Osteoblast (primary cell): ENCODE measurements at places on chromosomes 7 and 10.

DNA sequence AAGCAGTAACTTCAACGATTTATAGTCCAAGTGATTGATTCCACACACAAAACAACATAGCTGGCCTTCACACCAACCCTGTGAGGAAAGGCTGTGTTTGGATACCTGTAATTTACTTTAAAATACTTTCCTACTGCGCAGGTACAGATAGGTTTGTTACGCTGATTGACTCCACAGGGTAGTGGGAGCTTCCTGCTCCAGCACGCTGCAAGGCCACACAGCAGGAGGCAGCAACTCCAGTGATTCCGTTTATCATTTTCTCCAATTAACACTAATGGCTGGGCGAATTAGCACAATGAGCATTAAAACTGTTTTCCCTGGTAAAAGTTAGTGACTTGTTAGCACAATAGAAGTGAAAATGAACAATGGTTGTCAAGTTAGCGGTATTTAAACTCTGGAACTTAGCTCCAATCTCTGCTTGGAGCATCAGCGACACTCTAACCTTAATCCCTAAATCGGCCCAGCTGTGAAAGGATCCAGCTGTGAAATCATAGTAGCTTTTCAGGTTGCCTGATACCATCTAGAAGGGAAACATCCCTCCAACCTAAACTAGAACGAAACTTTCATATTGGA lies 959 bp downstream of the DCLRE1C start:
- DNase-seq = no peak

GRCh38 chr10:78301891-78302738 lies 268.5 kb downstream of the RPS24 start:
- peak; percentile 70 for DNase-seq

DNA sequence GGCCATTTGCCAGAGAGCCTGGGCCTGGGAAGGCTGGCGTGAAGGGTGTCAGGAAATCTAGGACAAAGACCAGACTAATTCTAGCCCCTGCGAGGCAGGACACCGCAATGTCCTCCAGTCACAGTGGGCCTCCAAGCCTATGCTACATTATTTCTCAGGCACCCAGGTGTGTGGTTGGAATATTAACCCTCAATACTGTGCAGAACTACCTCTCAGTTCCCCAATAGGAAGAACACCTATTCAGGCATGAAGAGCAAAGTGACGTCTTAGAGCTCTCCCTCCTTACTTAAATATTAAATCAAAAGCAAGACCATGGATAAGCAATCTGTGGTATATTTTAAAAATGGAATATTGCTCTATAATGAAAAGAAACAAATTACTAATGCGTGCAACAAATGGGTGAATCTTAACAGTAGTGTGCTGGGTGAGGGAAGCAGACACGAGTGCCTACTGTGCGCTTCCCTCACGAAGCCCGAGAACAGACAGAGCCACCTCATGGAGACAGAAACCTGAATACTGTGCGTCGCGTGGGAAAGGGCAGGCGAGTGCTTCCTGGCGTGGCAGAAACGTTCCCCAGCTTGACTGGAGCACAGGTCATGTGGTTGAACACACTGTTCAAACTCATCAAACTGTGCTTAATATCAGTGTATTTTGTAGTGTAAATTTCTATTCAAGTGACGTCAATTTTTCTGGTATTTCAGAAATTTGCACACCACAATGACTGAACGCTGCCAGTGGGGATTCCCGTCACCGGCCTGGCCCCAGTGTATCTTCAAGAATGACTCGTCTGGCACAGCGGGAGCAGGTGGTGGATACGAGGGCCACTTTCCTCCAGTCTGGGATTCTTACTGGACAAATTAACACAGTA lies 15.5 kb upstream of the PTPRN2 start:
- no peak for DNase-seq

GRCh38 chr10:121838931-121839330 lies 88.9 kb downstream of the ATE1 start:
- no peak for DNase-seq

DNA sequence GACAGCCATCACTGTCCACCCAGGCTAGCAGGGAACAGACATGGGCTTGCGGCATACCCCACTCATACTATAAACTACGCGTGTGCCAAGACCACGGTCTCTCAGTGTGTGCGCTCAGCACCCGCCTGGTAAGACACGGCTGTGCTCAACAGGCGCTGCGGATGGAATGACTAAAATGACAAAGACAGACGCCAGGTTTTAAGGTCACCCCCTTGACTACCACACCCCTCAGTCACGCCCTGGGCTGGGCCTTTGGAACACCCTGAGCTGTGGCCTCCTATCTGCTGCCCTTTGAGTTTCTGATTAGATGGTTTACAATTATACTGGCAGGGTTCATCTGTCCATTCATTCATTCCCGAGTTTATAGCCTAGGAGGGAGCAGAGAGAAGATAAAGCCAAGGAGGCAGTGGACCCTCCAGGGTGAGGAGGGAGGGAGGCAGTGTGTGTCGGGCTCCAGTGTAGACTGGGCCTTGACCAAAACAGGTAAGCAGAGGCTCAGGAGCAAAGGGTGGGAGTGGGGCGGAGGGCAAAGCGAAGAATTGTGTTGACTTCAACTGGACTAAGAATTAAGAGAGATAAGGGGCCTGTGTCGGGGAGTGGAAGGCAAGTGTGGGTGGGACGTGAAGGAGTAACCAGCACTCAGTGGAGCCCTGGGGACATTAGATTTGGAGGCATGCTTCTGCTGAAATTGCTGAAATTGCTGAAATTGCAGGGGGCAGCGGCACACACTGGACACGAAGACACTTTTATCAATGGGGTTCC lies 35.0 kb downstream of the TNS3 start:
- peak; percentile 39 for DNase-seq

DNA sequence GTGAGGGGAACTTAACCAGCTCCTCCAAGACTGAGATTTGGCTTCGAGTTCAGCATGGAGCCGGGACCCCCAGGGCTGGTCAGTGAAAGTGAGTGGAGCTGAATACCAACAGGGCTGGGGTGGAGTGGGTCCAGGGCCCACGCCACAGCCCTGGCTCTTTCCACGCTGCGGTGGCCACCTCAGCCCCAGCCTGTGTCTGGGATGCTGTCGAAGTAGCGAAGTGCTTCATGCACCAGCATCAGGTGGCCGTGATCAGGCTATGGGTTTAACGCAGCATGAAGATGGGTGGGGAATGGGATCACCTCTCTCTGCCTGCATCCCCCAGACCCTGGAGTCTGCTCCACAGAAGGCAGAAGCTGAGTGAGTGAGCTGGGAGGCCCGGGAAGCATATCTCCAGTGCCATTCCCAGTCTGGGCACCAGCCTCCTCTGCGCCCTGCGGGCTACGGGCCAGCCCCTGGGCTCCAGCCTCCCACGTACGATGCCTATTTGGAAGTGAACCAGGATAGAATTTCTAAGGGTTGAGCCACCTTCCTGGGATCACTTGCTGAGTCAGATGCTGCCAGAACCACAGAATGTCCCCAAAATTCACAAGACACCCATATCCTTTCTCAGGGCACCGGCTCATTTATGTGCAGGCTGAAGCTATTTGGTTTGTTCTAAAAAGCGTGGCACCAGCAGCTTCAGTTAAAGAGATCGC lies 131.1 kb upstream of the CHST15 start:
- DNase-seq = peak; percentile 87

- DNase-seq = peak; percentile 64
These were observed 8.8 kb downstream of the AKAP9 start for GRCh38 chr7:91949221-91950009.

DNA sequence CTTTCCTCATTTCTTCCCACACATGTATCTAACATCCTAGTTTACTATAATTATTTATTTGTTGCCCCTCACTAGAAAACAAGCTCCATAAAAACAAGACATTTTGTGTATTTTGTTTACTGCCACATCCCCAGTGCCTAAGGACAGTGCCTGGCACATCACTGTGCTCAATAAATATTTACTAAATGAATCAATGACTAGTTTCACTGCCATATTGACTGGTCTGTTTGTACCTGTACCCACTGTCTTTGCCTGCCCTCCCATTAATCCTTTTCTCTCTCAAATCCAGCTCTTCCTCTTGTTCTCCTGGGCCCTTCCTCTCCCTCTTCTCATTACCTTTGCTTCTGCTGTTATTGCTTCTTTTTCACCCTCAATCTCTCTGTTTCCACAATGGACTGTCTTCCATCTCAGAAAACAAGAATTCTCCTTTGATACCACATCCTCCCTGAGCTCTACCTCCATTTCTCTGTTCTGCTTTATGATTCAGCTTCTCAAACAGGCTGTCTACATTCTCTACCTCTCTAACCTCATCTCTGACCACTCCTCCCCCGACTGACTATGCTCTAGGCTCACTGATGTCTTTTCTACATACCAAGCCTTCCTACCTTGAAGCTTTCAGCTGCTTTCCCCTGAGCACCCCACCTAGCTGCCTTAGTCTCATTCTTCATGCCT lies 8.3 kb upstream of the FAM133B start:
- no peak for DNase-seq

- DNase-seq = peak; percentile 43
These were observed 110.7 kb downstream of the RALA start for GRCh38 chr7:39733881-39734632.

GRCh38 chr10:131168238-131168875 lies 143.2 kb downstream of the TCERG1L start:
- DNase-seq = no peak

GRCh38 chr7:4240520-4241303 lies 441.4 kb upstream of the FOXK1 start:
- DNase-seq = no peak

DNA sequence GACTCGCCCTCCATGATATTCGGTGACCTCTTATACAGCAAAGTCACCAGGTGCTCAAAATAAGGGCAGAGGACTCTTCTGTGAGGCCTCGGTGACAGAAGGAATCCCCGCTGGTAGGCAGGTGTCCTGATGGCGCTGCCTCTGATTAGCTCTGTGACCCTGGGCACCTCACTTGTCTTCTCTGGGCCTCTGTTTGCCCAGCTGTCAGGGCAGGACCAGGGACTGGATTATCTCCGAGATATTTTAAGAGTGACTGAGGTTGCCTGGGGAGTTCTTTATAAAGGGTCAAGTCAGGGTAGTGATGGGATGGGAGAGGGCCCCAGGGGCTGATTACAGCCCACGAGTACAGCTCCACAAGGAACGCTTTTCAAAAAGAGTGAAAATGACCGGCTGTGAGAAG lies 70.9 kb upstream of the SAMD8 start:
- DNase-seq = no peak

GRCh38 chr7:104160375-104160774 lies 47.4 kb downstream of the ORC5 start:
- no peak for DNase-seq

DNA sequence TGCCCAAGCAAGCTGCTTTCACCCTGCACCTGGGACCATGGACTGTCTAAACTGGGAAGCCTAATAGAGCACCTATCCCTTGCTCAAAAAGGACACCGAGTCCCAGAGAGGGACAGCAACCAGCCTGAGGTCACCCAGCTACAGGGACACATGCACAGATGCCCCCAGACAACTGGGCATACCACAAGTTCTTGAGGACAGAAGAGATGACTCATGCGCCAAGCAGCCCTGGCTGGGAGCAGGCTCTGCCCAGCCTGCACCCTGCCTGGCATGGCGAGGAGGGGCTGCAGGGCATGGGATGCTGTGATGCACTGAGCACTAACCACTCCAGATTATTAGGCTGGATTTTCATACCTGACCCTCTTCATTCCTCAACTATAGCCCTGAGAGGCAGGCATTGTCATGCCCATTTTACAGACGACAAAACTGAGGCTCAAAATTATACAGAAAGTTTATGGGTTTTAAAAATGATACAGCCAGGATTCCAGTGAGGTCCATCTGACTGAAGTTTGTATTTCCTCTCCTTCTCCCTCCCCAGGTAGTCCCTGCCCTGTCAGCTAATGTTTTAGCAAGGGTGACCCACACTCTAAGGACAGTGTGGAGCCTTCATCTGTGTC lies 289.3 kb upstream of the ZMIZ1 start:
- no peak for DNase-seq

DNA sequence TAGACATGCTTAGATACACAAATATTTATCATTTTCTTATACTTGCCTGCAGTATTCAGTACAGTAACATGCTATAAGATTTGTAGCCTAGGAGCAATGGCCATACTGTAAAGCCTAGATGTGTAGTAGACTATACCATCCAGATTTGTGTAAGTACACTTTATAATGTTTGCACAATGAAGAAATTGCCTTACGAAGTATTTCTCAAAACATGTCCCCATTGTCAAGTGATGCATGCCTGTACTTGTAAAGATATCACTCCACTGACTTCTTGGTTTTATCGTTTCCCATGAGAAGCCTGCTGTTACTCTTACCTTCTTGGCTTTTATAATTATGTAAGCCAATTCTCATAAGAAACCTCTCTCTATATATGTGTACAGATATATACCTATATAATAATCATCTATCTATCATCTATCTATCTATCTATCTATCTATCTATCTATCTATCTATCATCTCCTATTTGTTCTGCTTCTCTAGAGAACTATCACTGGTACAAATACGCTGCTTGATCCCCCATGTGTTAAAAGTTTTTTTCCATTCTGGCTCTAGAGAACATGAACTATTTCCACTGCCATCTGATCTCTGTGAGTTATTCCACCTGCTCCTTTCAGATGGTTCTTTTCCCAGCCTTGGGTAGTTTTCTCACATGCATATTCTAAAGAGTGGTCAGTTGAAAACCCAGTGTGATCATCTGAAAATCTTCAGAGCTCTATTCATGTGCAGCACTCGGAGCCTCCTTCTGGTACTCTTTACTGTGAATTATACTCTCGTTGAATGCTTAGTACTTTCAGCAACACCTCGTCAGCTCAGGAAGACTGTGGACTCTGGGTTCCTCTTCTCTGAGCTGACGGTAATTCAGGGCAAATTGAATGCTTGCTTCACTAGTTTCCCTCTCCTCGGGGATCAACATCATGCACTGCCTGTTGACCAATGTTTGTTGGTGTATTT lies 14.5 kb upstream of the VCL start:
- DNase-seq = no peak

- DNase-seq = no peak
These were observed 41.0 kb downstream of the SP8 start for GRCh38 chr7:20745702-20746101.

GRCh38 chr10:42939237-42939636 lies 137.6 kb upstream of the RET start:
- DNase-seq = peak; percentile 50
